HS-5 (cell line): ENCODE measurements at places on chromosomes 6 and 20.

DNA sequence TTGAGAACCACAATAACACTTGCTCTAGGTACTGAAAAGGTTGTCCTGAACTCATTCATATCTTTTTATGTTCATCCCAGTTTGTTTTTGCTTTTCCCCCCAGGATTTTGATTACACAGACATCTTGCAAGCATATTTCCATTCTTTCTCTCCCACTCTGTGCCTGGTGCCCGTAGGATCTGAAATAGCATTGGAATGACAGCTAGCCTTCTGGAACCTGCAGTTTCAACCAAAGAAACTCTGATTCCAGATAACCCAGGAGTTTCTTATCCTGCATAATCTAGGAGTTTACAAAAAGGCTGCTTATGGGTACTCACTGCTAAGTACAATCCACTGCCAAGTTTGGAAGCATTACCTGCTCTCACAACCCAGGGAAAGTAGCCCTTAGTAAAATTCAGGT lies 28.8 kb upstream of the PLCG1 start:
- no peak for DNase-seq

GRCh38 chr6:2552526-2553154 lies 198.1 kb downstream of the MYLK4 start:
- DNase-seq: no peak

- DNase-seq: no peak
These were observed 712.0 kb upstream of the NRSN1 start for GRCh38 chr6:23414051-23414445.

GRCh38 chr6:150391414-150391813 lies 22.6 kb downstream of the IYD start:
- DNase-seq: no peak

DNA sequence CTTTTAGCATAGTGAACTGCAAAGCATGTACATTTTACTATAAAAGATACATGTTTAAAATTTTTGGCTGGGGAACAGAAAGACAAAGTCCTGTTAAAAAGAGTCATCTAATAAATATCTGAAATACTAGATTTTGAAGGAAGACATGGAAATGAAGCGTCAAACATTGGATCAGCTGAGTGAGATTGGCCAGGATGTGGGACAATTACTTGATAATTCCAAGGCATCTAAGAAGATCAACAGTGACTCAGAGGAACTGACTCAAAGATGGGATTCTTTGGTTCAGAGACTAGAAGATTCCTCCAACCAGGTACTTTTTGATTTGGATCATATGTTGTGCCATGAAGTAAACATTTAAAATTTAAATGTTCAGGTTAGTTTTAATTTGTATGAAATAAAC lies 162.3 kb downstream of the UTRN start:
- DNase-seq: peak; percentile 53

GRCh38 chr20:19654921-19655320 lies 103.1 kb upstream of the RIN2 start:
- no peak for DNase-seq

DNA sequence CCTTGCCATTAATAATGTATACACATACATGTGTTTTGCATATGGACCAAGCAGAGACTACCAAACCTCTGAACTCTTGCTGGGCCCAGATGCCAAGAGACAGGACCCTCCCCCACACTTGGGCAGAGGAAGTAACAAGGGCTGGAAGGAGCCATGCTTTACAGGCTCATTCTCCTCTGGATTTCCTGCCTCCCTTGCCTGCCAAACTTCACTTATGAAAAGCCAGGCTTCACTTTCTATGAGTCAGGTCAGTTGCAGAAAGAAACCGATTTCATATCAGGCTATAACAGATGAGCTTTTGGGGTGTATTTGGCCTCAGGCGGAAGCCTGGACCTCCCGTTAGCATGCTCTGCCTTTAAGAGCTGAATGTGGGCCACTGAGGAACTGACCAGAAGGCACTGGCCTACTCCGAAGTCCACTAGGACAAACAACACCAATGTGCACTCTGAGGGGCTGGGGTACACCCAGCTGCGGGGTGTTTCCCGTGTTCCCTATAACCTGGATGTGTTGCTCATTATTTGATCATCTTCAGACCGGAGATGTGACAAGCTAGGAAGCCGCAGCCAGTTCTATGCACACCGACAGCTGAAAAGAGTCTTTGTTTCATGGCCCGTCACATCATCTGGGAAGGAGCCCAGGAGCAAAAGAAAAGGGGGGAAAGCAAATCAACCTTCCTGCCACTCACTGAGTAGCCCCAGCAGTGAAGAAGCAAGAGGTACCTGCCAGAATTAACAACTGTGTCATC lies 28.5 kb downstream of the HAO1 start:
- DNase-seq: no peak

GRCh38 chr20:35446356-35447078 lies 8.5 kb upstream of the GDF5 start:
- DNase-seq: no peak

DNA sequence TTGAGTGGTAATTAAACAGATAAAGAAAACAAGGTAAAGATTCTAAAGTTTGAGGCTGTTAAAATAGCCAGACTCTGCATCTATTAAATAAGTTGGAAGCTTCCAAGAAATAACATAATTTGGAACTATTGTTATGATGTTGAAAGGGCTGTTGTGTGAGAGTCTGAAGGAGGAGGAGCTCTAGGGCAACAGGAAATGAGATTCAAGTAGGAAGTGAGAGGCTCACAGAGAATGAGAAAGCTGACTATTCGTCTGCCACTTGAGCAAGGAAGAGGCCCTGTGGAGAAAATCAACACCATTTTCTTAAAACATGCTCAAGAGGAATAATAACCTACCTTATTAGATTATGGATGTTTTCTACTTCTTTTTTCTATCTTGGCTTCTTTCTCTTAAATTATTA lies 185.2 kb downstream of the SLC24A3 start:
- no peak for DNase-seq

DNA sequence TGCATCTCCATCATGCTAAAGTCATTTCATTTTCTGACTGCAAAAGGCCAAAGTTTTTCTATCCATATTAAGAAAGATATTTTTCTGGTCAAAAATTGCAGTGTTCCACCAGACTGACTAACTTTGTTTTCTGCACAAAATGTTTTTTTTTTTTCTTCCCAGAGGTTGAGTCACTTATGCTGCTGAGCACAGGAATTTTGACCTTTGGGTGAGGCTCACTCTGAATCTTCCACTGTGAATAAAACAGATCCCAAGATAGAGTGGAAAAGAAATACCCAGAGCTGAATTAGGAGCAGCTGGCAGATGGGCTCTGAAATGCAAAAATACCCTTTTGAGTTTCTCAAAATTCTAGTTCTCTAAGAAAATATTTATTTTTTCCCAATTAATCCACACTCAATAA lies 996.8 kb downstream of the KIF16B start:
- DNase-seq: no peak

DNA sequence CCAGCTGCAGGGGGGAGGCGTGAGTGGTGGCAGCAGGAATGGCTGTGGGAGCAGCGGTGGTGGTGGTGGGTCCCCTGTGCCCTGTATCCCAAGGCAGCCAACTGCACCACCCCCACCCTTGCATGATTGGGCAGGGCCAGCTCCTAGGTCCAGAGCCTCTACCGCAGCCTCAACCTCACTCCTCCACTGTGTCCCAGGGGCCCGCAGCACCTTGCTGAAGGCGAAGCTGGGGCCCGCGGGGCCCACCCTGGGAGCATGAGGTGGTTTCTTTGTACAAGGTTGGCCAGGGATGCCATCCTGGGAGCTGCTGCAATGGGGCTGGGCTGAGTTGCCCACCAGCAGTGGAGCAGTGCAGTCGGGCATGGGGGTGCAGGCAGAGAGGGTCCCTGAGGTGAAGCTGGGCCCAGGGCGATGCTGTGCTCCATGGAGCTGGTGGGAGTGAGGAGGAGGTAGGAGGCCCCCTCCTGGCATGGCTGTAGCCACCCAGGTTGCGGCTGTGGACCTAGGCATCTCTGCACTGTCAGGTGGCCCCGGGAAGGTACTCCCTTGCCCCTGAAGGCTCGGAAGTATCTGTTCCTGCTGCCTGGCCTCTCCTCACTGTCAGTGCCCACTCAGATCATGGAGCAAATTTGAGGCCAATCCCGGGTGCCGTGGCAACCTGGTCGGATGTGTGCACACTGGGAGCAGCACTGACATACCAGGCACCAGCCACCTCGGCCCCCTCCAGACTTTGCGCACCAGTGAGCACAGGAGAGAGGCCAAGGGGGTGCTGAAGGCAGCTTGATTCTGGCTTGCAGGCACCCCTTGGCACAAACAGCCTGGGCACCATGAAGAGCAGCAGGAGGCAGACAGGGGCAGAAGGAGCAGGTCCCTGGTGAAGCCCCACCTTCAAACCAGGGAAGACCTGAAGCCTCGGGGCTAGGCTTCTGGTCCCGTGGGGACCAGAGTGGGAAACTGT lies 60.2 kb upstream of the L3MBTL3 start:
- no peak for DNase-seq

- no peak for DNase-seq
These were observed 55.6 kb downstream of the KIAA0408 start for GRCh38 chr6:127403636-127404035.

DNA sequence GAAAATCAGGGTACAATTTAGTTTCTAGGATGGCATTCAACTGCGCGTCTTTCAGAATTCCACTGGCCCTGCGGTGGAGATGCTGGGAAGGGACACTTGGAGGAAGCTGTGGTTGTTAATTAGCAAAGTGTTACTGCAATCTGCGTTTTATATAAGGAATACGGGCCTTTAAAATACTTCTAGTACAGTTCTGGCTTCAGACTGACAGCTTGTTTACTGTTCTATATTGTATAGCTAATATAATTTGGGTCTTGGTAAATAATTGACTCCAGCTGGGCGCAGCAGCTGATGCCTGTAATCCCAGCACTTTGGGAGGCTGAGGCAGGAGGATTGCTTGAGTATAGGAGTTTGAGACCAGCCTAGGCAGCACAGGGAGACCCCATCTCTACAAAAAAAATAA lies 63.7 kb downstream of the MYB start:
- no peak for DNase-seq
